ENCODE measurements at places on chromosomes 6 and 20.
A peak's percentile ranks its signal among the peaks of the same experiment; 100 is the strongest.

DNA sequence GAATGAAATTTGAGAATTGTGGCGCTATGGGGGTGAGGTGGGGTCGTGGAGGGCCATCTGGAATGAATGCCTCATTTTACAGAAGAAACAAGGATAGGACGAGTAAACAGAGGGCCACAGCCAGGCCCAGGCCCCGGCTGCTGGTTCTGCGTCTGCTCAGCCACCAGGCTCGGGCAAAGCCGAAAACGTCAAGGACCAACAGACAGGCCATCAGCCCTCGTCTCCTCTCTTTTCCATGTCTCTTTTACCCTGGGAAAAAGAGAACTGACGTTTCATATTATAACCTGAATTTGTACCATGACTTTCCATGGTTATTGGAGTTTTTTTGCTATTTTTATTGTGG is 212.4 kb upstream of the ARID1B start:
- DNase-seq, result no peak

DNA sequence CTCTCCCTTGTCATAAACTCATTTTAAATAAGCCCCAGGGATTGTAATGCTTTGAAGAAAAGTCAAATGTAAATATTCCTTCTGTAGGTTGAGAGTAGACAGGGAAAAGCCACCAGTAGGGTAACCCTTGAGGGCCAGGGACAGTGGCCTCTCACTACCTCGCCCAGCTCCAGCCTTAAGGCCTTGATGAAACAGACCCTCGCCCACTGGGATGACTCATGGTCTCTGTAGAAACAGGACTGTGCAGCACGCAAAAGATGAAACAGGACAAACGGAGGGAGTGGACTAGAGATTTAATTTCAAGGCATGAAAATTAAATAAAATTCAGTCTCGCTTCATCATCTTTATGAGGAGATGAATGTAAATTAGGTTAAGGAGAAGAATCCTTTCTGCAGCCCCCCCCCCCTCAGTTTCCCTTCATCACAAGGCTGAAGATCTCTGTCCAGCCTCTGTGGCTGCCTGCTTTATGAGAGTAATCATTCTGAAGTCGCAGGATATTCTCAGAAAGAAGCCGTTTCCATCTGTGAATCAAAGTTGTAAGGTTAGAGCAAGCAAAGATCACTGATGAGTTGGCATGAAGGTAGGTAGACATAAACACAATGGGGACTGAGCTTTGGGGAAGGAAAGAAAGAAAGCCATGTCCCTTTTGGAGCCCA is 60.4 kb downstream of the TMEM200A start:
- no peak for DNase-seq

GRCh38 chr6:79869184-79869583 is 78.2 kb downstream of the ELOVL4 start:
- DNase-seq, result no peak

DNA sequence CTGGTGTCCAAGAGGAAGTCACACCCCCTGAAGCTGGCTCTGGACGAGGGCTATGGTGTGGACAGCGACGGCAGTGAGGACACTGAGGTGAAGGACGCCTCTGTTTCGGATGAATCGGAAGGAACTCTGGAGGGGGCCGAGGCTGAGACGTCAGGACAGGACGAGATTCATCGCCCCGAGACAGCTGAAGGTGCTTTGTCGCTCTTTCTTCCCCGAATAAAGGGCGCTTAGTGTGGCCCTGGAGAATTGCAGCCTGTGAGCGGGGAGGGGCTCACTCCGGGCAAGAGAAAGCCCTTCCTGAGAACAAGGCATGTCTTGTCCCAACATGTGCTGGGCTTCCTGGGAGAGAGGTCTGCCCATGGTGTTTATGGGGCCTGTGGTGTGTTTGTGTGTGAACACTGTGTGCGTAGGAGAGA is 41.4 kb downstream of the MYT1 start:
- no peak for DNase-seq

DNA sequence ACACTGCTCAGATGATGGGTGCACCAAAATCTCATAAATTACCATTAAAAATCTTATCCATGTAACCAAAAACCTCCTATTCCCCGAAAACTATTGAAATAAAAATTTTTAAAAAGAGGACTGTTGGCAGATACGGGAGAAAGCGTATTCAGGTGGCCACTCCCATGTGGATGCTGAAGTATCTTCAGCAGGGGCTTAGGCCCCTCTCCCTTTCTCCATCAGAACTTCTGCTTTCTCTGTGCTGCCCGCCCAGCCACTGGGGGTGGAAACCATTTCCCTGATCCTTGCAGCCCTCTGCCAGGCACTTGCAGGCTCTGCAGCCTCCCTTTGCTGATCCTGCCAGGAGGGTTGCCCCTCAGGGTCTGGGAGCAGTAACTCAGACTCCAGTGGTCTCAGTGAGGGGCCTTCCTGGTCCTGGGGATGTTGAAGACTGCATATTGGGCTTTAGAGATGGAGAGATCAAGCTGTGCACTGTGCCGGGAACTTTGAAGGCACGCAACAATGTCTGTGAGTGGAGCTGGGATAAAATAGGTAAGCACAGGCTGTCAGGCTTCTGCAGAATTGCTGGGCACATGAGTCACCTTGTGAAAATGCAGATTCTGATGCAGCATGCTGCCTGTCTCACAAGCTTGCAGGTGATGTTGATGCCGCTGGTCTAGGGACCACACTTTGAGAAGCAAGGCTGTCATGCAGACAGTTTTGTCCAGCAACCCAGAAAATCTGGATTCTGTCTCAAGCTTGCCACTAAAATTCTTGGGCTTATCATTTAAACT is 59.6 kb downstream of the SLC24A3 start:
- no peak for DNase-seq

- no peak for DNase-seq
Observed at GRCh38 chr20:12337601-12338000, 419.9 kb downstream of the BTBD3 start.

DNA sequence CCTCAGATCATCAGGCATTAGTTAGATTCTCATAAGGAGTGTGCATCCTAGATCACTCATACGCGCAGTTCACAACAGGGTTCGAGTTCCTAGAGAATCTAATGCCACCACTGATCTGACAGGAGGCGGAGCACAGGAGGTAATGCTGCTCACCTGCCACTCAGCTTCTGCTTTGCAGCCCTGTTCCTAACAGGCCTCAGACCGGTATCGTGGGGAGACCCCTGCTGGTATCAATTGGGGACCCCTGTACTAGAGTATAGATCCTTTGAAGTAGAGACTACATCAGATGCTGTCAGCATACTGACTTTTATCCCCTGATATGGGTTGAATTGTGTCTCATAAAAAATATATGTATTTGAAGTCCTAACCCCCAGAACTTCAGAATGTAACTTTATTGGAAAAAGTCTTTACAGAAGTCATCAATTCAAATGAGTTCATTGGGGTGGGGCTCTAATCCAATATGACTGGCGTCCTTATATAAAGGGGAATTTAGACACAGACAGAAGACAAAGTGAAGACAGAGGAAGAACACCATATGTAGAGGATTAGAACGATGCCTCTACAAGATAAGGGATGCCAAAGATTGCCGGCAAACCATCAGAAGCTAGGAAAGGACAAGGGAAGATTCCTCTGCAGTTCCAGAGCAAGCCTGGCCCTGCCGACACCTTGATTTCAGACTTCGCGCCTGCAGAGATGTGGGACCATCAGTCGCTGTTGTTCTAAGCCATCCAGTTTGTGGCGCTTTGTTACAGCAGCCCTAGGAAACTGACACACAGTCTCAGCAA is 104.4 kb upstream of the BTBD3 start:
- DNase-seq, result no peak

DNA sequence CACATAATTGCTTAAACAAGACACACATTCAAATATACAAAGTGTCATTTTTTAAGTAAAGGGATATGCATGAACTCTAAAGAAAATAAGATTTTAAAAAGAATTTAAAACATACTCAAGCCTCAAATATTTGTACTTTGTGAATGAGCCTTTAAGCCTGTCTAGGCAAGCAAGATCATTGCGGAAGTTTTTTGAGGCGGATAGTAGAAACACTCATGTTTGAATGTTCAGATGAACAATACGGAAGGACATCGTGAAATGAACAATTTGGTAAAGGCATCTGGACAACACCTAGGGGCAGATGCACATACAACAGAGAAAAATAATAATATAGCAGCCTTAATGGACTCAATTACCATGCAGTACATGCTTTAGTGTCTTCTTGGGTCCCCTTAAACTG is 928.9 kb downstream of the TFAP2A start:
- DNase-seq, result no peak

GRCh38 chr6:118542184-118542952 is 5.7 kb upstream of the PLN start:
- DNase-seq, result no peak

DNA sequence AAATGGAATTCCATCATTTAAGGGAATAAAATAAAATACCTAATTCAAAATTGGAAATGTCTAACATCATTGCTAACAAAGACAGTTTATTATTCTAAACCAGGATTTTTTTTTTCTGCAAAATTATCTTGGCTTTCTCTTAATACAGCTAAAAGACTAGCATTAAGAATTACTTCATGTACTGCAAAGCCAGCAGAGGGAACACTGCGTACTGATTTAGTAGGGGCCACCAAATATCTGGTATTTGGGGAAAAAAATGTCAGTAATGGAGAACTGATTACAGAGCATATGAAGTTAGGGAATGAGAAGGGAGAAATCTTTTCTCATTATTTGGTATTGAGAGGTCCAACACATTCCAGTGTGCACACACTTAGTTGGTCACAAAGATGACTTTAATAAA is 3.2 kb upstream of the SOX4 start:
- DNase-seq, result no peak

DNA sequence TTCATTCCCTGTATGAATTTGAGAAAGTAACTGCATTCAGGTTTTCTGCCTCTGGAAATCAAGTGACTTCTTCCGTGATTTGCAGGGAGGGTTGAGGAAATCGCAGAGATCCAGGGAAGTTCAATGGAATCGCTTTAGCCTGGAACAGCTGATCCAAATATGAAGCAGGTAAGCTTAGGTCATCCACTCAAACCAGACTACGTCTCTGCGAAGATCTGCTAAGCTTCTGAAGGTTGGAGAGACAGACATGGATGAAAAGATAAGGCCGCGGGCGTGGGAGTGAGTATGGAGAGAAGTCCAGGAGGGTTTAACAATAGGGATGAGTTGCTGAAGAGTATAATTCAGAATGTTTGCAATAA is 34.2 kb upstream of the BTN3A2 start:
- no peak for DNase-seq

- no peak for DNase-seq
Observed at GRCh38 chr6:108730635-108731515, 117.3 kb upstream of the ARMC2 start.

GRCh38 chr6:84260196-84260595 is 32.8 kb upstream of the CEP162 start:
- DNase-seq, result no peak

DNA sequence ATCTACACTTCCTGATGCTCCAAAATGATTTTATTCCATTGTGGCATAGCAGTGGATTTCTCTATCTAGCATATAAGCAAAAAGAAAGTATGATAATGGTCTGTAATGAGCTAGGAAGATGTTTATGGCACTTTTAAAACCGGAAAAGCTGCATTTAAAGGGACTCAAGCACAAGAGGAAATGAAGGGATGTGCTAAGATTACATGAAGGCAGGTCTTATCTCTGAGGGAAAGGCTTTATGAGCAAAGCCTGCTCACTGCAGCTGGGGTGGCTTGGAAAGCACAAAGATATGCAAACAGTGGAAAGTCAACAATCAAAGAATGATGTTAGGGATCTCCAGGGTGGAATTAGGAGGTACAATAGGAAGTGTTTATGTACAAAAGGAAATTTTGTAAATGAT is 138.2 kb downstream of the TENT5A start:
- peak; percentile 39 for DNase-seq

DNA sequence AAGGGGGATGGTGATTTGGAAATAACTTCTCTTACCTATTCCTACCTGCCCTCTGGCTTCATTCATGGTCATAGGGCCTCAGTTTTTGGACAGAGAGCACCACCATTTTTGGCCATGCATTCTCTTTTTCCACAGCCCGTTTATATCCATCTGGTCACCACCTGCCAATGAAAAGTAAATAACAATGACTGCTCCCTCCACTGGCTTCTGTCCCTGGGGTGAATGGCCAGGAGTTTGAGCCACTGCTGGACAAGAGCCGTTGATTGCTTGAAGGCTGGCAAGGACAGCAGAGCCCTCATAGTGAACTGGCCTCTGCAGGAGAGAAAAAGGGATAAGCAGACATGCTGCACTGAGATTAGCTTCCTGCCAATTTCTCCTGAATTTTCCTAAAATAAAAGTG is 261.8 kb downstream of the ADGB start:
- DNase-seq, result no peak

GRCh38 chr20:48773837-48774418 is 53.9 kb downstream of the PREX1 start:
- DNase-seq, result no peak

DNA sequence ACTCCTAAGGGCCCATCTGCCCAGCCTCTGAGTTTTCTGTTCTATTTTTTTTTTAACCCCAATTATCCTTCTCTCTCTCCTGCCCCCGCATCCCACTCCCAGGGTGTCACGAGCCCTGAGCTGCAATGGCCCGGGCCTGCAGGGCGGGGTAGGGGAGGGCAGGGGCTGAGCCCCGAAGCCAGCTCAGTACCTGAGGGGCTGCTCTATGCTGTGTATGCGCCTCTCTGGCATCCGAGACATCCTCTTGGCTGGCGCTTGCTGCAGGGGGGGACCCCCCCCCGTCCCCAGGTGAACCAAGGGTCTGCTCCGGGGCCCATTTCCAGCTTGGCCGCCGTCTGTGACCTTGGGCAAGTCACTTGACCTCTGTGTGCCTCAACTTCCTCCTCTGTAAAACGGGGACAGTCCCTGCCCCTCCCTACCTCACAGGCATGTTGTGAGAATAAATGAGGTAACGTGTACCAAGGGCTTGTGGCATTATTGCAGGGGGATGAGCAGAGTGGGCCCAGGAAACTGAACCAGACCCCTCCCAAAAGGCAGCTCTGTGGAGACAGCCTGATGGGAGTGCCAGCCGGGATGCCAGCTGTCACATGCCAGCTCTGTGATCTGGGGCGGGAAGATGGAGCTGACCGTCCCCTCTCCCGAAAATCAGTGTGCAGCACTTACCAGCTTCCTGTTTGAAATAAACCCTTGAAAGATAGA is 13.0 kb upstream of the MYL9 start:
- no peak for DNase-seq

GRCh38 chr20:51311636-51312479 is 230.7 kb downstream of the NFATC2 start:
- DNase-seq, result peak; percentile 73

GRCh38 chr6:35844290-35844689 is 39.1 kb downstream of the LHFPL5 start:
- no peak for DNase-seq

- peak; percentile 28 for DNase-seq
Observed at GRCh38 chr6:107563694-107564588, 74.0 kb downstream of the SOBP start.

GRCh38 chr6:121619987-121620740 is 184.7 kb downstream of the GJA1 start:
- no peak for DNase-seq

DNA sequence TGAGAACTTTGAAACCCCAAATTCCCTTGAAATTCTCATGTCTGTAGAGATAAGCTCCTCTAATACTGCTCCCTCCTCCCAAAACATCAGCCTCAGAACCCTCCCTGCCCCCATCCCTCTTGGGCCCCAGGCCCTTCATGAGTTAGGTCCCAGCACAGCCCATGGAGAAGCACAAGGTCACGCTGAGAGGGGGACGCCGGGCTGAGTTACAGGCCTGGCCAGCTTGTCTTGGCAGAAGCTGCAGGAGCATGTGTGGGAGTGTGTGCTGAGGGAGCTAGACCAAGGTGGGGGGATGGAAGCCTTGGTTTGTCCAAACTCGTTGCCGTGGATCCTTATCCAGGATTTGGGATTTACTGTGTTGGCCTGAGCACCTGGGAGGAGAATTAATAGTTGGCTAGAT is 8.5 kb upstream of the PTCRA start:
- no peak for DNase-seq

Measured in LNCaP clone FGC (cell line).